BJ (cell line): ENCODE measurements at places on chromosomes 3 and 15.
A peak's percentile ranks its signal among the peaks of the same experiment; 100 is the strongest.

GRCh38 chr3:12750658-12751071 lies 8.4 kb downstream of the TMEM40 start:
- peak; percentile 80 for DNase-seq

GRCh38 chr3:38137615-38138348 lies 679 bp upstream of the MYD88 start:
- DNase-seq: no peak

- DNase-seq: no peak
Observed at GRCh38 chr3:169278667-169279066, 384.8 kb downstream of the MECOM start.

- no peak for DNase-seq
Observed at GRCh38 chr3:48935530-48935929, 16.9 kb downstream of the ARIH2 start.

GRCh38 chr3:59510576-59510975 lies 460.8 kb upstream of the CFAP20DC start:
- DNase-seq: no peak

DNA sequence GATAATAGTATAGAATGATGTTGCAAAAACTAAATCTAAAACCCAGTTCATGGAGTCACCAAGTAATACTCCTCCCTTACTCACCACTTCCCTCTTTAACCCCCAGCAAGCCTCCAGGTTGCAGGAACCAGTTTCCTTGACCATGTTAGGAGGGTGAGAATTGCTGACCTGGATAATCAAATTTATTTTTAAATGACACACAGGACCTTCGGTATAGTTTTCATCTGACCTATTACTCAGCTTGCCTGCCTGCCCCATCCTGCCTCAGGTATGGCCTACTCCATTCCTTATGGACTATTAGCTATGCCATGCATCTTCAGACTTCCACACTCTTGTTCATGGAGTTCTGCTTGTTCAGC lies 883 bp downstream of the RTP4 start:
- DNase-seq: no peak

GRCh38 chr3:143763564-143764162 lies 84.6 kb downstream of the SLC9A9 start:
- no peak for DNase-seq

DNA sequence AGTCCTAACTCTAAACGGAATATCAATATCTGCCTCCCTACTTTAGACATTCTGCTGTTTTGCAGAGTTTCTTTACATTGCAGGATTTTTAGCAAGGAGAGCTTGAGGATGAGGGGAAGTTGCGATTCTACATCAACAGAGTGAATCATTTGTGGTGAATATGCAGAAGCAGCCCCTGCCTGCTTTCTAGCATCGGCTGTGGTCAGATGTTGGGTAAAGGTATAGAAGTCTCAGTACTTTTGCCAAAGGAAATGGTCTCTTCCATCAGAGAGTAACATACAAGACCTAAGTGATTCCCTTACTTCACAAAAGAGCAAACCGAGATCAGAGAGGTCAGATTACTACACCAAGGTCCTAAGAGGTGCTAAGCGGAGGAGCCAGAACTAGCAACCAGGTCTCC lies 15.2 kb downstream of the ST3GAL6 start:
- DNase-seq: no peak

DNA sequence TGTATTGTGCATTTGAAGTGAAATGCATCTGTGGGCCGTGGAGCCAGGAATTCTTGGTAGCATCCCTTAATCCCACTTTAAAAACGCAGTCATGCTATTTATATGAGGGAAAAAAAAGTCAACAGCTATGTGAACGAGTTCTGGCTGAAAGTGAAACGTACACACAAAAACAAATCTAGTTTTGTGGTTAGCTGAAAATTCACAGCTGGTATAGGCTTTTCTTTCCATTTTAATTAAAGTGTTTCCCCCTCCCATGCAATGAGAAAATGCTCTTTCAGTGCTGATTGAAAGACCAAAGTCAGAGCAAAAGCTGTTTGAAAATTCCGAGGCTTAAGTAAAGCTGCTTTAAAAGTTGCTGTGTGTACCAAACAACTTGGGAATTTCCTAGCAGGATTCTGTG lies 297.4 kb downstream of the PLCL2 start:
- DNase-seq: no peak

DNA sequence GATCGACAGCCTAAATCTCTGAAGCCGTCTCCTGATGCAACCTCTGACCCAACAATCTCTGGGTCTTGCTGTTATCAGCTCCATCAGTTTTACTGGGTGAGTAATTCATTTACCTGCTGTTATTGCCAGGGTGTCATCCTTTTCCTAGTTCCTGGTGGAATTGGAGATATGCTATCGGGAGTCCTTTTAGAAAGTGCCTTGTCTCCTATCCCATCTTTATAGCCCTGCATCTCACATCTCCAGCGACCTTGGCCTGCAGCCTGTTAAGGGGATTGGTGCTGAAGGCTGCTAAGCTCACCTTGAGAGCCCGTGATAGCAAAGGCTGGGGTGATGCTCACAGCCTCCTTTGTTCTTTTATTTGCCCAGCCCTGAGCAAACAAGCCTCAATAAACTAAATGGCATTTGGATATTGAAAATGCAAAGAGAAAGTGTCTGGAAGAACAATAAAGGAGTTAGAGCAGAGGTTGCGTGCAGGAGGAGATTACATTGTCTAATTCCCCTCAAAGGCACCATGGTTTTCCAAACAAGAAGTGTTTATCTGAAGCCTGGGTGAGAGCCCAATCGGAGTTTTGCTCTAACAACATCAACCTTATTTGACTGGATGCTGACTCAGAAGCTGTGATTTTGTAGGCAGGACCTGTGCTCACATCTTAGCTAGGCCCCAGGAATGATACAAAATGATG lies 101.8 kb downstream of the RPLP1 start:
- DNase-seq: no peak

DNA sequence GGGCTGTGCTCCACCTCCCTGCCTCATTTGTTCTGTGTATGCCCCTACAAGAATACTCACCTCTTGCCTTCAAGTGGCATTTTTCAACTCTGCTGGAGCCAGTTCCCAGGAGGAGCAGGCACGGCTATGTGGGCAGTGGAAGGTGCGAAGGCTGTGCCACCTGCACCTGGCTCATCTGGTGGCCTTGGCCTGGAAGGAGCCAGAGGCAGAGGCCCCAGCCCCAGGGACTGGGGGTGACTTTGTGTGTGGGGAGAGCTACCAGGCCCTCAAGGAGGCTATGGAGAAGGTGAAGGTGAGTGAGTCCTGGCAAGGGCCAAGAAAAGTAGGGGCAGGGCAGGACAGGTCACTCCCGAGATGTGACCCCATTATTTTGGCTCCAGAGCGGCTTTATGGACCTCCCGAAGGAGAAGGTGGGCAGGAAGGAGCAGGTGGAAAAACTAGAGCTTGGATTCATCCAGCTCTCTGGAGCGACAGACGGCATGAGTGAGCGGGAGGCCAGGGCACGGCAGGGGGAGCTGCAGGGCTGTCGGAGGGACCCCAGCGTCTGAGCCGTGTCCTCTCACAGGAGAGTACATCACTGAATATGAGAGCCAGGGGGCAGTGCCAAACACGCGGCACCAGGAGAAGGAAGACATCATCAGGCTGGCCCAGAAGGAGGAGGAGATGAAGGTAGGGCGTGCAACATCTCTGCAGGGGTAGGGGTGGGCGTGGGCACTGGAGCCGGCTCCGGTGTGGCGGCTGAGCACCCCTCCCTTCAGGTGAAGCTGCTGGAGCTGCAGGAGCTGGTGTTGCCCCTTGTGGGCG lies 57.3 kb upstream of the UBE2Q2 start:
- DNase-seq: no peak

DNA sequence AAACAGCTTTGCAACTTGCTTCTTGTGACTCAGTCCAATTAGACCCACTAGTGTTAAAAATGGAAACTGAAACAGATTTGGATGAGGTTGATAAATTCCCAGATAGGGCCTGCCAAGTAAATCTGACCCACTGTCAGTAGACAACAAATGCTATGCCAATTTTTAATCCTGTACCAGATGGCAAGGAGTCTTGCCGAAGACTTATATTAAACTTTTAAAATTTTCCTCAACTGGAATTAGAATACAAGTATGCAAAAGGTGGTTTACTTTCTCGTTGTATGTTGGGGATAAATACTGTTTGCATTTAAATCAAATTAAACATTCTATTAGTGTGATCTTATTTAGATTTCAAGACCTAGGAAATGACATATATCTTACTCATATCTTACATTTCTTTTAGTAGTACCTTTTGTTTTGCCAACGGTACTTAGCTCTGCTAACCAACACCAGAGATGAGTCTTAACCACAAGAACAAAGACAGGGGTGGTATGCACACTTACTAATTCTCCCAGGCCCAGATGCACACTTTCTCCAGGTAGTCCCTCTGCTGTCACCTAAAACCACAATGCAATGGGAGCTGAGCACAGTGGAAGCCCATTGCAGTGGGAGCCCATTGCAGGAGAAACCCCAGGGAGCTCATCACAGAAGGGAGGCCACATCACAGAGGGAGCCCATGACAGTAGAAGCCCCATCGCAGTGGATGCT lies 77.8 kb downstream of the WWTR1 start:
- no peak for DNase-seq

DNA sequence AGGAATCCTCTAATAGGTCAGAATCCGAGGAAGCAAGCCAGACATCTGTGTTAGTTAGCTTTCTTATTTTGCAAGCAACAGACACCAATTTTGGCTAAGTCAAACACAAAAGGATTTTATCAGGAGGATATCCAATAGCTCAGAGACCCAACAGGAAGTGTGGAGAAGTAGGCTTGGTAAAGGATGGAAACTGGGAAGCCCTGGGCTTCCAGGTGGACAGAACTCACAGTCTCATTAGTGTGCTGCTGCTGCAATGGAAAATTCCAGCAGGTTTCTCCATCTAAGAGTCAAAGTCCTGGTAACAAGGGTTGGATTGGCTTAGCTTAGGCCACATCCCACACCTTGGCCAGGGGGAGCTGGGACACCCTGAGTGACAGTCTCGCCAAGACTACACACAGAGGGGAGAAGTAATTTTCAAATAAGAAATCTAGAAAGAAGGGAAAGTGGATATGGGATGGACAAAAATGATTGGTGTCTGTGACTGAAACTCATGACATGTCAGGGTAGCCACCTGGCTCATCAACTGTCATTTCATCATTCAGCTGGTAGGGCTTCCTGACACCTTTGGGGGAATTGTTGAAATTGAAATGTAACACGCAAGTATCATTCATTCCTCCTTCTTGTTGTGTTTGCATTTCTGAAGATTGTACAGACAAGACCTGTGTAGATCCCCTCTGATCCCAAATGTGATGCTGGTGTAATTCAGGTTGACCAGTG lies 158.6 kb downstream of the THSD4 start:
- no peak for DNase-seq

DNA sequence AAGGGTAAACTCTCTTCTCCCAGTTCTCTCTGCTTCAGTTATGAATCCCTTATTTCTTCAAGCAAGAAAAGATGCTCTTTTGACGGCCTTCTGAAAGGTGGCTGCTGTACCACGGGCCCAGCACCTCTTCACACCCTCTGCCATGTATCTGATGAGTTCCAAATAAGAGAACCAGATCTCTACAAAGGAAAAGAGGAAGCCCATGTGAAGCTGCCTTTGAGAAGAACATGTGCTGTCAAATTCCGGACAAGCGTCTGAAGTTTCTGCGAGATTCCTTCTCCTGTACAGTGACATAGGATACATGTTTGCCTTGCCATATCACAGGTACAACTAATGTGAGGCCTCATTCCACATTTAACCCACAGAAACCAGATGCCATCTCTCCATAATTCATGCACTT lies 59.2 kb downstream of the SH3BP5 start:
- DNase-seq: no peak

DNA sequence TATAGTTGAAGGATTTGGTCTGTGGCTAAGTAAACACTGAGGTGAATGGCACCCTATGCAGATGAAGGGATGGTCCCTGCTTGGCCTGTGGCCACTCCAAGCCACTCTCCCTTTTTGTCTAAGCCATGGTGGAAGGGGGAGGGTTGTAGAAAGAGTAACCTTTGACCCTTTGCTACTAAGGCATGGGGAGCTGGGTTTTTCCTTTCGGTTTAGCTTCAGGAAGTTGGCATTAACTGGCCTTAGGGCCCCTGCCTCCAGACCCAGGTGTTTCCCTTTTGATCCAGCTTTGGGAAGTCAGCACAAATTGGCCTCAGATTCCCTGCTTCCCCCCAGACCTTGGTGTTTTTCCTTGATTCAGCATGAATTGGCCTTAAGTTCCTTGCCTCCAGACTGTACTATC lies 49.5 kb downstream of the EFCAB12 start:
- DNase-seq: no peak

DNA sequence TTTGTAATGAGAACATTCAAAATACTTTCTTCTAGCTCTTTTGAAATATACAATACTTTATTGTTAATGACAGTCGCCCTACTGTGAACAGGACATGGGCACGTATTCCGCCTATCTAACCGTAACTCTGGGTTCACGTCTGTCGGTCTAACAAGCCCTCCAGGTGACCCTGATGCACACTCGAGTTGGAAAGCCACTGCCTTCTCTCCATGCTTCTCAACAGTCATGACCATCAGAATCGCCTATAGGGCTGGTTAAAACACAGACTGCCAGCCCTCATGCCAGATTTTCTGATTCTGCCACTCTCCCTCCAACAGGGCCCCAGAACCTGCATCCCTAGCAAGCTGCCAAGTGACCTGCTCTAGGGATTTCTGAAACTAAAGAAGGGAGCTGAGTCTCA lies 140.2 kb downstream of the FOXP1 start:
- DNase-seq: no peak

- no peak for DNase-seq
Observed at GRCh38 chr3:72338082-72338941, 509.9 kb downstream of the SHQ1 start.
